Left lung (tissue), 14 donors: ENCODE measurements at places on chromosomes 3 and 15.
A peak's percentile ranks its signal among the peaks of the same experiment; 100 is the strongest.

GRCh38 chr15:92831655-92832328 is 68.3 kb upstream of the CHD2 start:
- DNase-seq, result peak; percentile 92

- DNase-seq, result no peak
Measured at GRCh38 chr3:123696808-123697207, 112.0 kb upstream of the HACD2 start.

- DNase-seq, result no peak
Measured at GRCh38 chr3:182370949-182371348, 422.4 kb upstream of the ATP11B start.

- DNase-seq, result no peak
Measured at GRCh38 chr3:186042521-186043202, 66.2 kb downstream of the ETV5 start.
